Lung (tissue), 17 donors: ENCODE measurements at places on chromosomes 16 and 17.

- peak; percentile 69 for DNase-seq
Measured at GRCh38 chr16:2090777-2091546, 43.2 kb downstream of the TSC2 start.

- no peak for DNase-seq
Measured at GRCh38 chr16:67028167-67028695, 718 bp upstream of the CBFB start.

DNA sequence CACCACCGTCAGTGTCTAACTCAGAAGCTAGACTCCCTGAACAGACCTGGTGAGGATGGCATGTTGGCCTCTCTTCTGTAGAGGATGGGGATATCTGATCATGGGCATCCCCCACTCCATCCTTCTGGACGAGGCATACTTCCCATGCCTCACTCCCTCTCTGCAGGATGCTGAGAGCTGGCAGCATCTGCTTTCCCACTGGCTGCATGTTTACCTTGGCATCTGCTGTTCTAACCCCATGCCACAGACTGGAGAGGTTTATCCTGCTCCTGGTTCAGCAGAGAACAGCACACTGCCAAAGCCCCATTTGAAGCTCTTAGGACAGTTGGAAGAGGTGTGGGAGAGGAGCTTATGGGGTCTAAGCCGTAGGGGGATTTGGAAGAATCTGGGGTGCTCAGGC is 46.0 kb downstream of the YPEL2 start:
- DNase-seq = no peak

GRCh38 chr16:66135421-66135831 is 231.1 kb upstream of the CDH5 start:
- peak; percentile 58 for DNase-seq

DNA sequence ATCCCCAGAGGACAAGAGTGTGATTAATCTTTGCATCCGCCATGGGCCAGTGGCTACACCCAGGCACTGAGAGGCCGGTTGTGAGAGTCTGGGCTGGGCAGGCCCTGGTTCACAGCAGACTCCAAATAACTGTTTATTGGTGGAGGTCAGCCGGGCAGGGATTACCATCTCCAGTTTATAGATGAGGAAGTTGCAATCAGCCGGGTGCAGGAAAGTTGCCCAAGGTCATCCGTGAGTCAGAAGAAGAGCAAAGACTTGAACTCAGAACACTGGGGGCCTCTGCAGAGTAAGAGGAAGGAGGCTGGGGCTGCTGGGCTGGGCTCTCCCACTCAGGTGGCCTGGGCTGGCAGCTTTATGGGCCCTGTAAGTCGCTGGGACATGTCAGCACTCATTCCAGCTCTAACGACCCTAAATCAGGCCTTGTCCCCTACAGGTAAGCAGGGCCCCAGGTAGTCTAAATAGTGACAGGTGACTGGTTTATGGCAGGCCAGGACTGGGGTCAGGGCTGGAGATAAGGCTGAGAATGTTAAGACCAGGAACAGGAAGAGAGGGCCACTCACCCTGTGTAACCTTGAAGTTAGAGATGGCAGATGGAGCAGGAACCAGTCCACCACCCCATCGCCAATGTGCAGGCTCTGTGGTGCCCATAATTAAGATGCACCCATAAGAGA is 2.1 kb upstream of the CA4 start:
- DNase-seq = no peak

GRCh38 chr17:17077101-17077500 is 34.8 kb downstream of the MPRIP start:
- no peak for DNase-seq

DNA sequence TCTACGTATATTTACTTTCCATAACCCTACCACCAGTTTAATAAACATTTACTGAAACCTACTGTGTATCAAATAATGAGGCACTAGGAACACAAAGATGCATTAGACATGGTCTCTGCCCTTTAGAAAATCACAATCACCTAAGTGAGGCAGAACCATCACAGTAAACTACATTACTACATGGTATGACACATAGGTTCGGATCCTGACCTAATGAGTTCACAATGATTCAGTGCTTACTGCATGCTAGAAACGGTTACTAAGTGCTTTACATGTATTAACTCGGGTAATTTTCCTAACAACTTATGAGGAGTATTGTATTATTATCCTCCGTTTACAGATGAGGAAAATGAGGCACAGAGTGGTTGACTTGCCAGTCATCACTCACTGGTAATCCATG is 5.2 kb upstream of the SYNRG start:
- no peak for DNase-seq

DNA sequence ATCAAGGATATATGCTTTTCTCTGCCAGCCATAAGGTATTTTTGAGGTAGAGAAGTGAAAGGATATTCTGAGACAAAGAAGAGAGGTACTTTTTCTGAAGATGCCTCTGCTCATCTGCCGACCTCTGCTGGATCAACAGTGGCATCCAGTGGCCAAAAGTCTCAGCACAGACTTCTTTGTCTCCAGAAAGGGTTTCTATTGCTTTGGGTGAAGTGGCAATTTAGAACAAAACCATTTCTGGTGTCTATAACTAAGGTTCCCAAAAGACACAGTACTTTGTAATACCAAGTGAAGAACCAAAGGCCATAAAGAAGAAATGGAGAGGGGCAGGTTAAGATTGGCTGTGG is 155.2 kb upstream of the C17orf78 start:
- DNase-seq = no peak

DNA sequence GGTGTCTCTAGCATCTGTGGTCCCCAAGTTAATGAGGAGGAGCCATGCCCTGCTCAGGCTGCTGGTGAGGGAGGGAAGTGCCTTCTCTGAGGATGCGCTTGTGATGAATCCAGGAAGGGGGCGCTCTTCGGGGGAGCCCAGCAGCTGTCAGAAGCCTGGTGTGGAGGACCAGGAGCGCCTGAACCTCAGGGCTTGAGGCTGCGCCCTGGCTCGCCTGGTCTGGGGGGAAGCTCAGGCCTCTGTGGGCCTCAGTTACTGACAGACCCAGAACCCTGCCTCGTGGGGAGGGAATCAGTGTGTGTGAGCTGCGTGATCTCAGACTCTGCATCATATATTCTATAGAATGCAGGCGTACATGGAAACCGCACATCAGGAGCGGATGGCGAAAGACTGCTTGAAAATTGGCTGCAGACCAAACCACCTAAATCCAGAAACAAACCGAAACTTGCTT is 126.1 kb downstream of the SEC14L1 start:
- no peak for DNase-seq
